ENCODE measurements at places on chromosomes 7 and 10. TPM values are rescaled to one million over a fixed set of nuclear protein-coding genes. Genes with fewer than 3 reads are reported as not detected.

DNA sequence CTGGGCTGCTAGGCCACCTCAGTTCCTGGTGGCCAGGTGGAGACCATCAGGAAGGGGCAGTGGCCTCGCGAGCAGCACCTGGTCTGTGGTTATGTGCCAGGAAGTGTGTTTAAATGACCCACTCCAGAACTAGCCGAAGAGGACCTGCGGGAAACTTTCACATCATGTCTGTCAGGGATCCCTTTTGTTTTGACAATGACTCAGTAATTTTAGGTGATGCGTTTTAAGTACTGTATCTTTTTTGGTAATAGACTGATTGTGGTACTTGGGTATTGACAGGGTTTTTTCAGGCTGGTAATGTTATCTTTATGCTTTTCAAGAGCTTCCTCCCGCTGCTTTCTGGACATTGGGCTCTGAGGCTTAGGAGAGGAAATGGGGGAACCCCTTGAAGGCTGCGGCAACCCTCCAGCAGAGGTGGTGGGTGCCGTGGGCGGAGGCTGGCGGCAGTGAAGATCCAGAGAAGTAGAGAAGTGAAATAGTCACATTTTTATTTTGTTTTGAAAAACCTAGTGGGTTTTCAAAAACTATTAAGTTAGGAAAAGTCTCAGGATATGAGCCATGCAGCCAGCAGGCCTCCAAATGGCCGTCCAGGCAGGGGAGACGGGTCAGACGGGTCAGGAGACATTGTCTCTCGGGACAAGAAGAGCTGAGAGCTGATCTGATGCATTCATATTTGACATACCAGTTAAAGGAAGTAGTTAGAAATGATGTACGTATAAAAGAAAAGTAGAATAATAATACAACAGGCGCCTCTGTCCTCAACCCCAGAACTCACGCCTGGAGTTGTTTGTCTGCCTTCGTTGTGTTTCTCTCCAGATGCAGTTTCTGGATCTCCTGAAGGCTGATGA lies 27.7 kb downstream of the PPP2R2D start:
- peak; percentile 51 for DNase-seq
- no peak overlapping the region for H3K27ac ChIP-seq
- H3K4me1 ChIP-seq = peaks cover 5% of the 10 kb centered on the region
- peaks cover 6% of the 10 kb centered on the region for H3K36me3 ChIP-seq
- H3K27me3 ChIP-seq = no peaks in the 10 kb centered on the region

Gene TMEM184A
- 0.28 TPM for total RNA-seq

Gene IKZF1
- not detected for total RNA-seq

Gene AKR1C8
- not detected for total RNA-seq

DNA sequence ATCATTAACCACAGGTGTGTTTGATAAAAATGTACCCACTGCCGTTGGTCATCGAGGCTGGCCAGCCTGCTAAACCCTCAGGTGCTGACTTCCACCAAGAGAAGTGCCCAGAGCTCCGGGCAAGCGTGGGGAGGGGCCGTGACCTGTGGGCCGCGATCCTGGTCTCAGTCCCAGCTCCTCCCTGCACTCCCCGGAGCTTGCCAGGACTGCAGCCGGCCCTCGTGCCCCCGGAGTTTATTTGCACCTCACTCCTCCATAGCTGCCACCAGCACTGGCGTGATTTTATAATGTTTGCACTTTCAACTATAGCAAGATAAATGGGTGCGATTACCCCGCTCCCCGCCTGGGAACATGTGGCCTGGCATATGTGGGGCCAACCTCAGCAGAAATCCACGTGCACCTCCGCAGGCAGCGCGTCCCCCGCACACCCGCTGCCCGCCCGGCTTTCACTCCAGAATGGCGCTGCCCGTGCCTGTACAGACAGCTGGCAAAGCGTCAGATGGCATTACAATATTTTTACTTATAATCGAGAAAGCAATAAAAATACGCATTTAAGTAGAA lies 30.8 kb downstream of the UNCX start:
- H3K27ac ChIP-seq = no peak overlapping the region
- H3K36me3 ChIP-seq = no peaks in the 10 kb centered on the region
- H3K27me3 ChIP-seq = peaks cover 73% of the 10 kb centered on the region
- no peak for DNase-seq

DNA sequence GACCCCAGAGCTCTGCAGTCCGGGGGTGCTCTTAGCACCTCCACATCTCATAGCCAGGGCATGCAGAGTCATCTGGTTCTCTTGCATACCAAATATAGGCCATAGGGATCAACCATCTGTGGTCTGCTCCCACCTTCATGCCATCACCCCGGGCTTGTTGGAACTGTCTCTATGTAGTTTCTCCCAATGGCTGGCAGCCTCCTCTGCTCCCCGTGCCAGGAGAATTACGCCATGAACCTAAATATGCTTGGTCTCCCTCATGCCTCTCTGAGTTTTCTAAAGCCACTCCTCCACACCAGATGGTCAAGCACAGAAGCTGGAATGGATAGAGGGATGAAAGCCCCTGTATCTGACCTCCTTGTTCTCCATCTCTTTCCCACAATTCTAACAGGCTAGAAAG lies 302.6 kb upstream of the MYO3A start:
- no peak overlapping the region for H3K27ac ChIP-seq
- H3K36me3 ChIP-seq = no peaks in the 10 kb centered on the region
- no peak for DNase-seq
- no peaks in the 10 kb centered on the region for H3K27me3 ChIP-seq
- H3K4me3 ChIP-seq = no peak overlapping the region
